Esophagus squamous epithelium (tissue), 5 donors: ENCODE measurements at places on chromosomes 13 and 19.

GRCh38 chr13:43544011-43544410 lies 242.8 kb downstream of the ENOX1 start:
- H3K4me3 ChIP-seq = no peak overlapping the region
- no peak overlapping the region for H3K27ac ChIP-seq
- H3K36me3 ChIP-seq = no peaks in the 10 kb centered on the region
- no peaks in the 10 kb centered on the region for H3K27me3 ChIP-seq
- DNase-seq = no peak

- no peak overlapping the region for H3K27ac ChIP-seq
- H3K36me3 ChIP-seq = no peaks in the 10 kb centered on the region
- no peaks in the 10 kb centered on the region for H3K4me1 ChIP-seq
- DNase-seq = no peak
- no peak overlapping the region for H3K4me3 ChIP-seq
These were observed 127.6 kb downstream of the COG6 start for GRCh38 chr13:39783051-39783450.

DNA sequence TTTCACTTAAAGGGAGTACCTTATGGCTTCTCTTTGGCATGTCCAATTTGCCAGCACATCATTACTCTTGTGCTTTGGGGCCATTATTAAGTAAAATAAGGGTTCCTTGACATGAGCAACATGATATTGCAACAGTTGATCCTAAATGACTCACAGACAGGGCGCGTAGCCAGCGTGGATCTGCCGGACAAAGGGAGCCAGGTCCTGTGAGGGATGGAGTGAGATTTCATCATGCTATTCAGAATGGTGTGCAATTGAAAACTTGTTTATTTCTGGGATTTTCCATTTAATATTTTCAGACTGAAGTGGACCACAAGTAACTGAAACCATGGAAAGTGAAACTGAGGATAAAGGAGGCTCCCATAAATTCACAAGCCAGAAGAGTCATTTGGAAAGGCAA lies 48.6 kb upstream of the WASF3 start:
- H3K27me3 ChIP-seq = no peaks in the 10 kb centered on the region
- H3K36me3 ChIP-seq = no peaks in the 10 kb centered on the region
- no peak overlapping the region for H3K4me3 ChIP-seq
- H3K4me1 ChIP-seq = no peaks in the 10 kb centered on the region

DNA sequence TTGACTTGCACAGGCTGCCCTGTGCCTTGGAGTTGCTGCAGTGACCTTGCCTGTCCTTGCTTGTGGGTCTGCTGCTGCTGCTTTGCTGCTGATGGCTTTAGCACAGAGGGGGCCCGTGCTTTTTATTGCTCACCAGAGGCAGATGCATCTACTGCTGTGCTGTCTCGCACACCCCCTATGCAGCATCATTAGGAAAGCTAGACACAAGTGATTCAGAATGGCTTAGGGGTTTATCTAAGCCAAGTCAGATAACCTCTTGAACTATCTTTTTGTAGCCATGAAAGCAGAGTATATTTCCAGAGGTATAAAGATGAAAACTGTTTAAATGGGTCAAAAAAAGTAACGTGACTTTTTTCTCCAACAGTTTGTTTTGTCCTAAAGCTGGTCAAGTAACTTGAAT lies 7.8 kb downstream of the GTF3A start:
- H3K36me3 ChIP-seq = peaks cover 100% of the 10 kb centered on the region
- H3K27me3 ChIP-seq = no peaks in the 10 kb centered on the region
- no peak overlapping the region for H3K27ac ChIP-seq
- no peak for DNase-seq
- H3K4me1 ChIP-seq = peaks cover 11% of the 10 kb centered on the region

DNA sequence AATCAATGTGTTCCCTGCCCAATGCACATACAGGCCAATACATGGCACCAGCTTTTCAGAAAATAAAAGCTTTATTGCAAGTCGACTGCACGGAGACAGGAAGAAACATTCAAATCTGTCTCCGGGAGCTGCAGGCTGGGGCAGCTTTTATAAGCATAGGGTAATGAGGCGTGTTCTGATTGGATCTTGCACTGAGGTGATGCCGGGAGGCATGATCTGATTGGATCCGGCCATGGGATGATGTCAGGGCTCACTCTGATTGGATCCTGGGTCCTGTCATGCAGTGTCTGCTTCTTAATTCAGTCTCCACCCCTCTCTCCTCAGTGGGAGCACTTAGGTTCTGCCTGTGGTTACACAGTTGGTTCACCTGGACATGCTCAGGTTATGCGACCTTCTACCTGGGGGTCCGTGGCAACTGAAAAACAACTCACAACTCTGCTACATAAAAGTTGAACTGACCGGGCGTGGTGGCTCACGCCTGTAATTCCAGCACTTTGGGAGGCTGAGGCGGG lies 11.8 kb upstream of the FBN3 start:
- H3K4me1 ChIP-seq = no peaks in the 10 kb centered on the region
- no peaks in the 10 kb centered on the region for H3K36me3 ChIP-seq
- DNase-seq = no peak

DNA sequence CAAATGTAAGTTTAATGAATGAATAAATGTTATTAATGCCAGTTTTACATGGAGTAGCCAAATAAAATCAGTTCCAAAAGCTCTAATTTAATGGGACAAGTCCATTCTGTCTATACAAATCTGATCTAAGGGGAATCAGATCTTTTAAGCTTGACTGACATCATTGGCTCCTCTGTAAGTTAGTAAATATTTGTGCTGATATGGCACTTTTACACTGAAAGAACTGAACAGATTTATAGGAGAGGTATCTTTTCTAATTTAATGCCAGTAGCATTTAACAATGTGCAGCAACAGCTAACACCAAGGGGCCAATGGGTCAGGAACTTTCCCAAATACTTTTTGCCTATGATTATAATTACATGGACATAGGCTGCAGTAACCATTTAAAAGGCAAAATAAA lies 832.3 kb downstream of the PCDH17 start:
- H3K36me3 ChIP-seq = no peaks in the 10 kb centered on the region
- H3K4me3 ChIP-seq = no peak overlapping the region
- H3K4me1 ChIP-seq = no peaks in the 10 kb centered on the region
